SJSA1 (cell line): ENCODE measurements at places on chromosomes 11 and 22.

GRCh38 chr11:93958991-93959390, 62.2 kb upstream of the HEPHL1 start:
- no peak for DNase-seq

GRCh38 chr11:36160091-36160490, 129.1 kb downstream of the COMMD9 start:
- no peak for DNase-seq

GRCh38 chr11:62560566-62561103, 13.1 kb downstream of the EEF1G start:
- peak; percentile 100 for DNase-seq

- DNase-seq = no peak
Measured at GRCh38 chr11:127056338-127056971, 55.9 kb upstream of the KIRREL3 start.

- DNase-seq = peak; percentile 66
Measured at GRCh38 chr11:119323532-119324033, 6.7 kb upstream of the MCAM start.
